Caudate nucleus (tissue), 63 donors: ENCODE measurements at places on chromosomes 6 and 20.

DNA sequence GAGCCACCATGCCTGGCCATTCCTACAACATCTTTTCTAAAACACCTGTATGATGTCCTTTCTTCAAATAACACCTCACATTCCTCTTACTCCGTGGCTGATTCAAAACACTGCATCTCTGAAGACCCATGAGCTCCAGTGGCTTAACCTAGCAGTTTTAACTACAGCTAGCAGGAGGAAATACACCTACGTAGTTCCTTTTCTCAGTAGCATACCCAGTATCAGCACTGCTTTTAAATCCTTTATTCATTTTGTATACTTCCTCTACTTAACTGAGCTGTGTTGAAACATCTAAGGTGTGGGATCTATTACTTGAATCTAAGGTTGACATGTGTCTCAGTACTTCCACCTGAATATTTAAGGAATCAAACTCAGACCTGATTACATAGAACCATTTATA lies 113.6 kb upstream of the CCDC28A start:
- DNase-seq: no peak

- DNase-seq: no peak
These were observed 150.4 kb upstream of the QKI start for GRCh38 chr6:163263998-163264661.

DNA sequence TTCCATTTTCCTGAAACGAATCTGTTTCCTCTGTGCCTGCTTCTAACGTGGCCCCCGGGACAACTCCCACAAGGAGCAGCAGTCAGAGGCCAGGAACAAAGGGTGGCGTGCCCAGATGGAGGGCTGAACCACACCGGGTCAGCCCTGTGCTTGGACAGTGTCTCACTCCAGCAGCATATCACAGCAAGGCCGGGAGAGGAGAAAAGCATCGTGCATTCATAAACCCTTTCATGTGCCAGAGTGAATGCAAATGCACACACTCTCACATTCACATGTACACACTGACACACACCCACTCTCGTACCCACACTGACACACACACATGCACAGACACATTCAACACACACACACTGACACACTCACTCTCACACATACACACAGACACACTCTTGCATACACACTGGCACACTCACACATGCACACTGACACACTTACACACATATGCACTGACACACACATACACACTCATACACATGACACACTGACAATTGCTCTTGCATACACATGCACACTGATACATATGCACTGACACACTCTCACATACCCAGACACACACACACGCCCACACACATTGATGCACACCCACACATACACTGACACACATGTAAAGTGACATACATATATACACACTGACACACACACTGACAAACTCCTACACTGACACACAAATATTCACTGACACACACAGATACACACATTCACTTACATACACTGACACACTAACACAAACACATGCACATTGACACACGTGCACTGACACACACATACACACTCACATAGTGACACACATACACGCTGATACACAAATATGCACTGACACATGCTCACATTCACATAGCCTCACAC lies 237.0 kb downstream of the LRFN2 start:
- no peak for DNase-seq

- no peak for DNase-seq
These were observed 43.9 kb upstream of the KIF25 start for GRCh38 chr6:167953551-167953950.

DNA sequence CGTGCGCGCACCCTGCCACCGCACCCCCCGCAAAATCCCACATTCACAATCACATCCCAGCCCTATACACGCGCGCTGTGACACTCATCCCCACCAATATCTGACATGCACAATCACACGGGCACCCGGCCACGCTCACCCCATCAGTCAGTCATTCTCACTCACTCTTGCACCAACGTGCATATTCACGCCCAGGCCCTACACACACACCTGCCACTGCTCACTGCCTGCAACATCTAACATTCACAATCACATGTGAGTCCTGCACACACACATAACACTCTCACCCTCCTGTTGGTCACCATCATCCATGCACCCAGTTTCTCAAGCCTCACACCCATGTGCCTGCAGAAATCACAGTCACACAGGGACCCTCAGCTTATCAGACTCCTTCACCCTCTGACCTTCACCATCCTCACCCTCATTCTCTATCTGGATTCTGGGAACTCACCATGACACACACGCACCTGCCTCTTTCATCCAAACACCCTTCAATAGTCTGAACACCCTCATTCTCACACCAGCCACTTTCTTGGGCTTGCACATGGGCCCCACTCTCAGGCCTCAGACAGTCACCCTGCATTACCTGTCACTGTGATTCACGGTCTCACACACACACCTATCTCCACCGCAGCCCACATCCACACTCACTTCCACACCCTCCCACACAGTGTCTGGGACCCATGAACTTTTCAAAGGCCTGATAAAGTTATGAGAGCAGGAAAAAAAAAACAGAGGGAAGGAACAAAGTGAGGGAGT lies 748 bp upstream of the ATP9A start:
- DNase-seq: no peak

- DNase-seq: no peak
These were observed 14.4 kb upstream of the TFAP2B start for GRCh38 chr6:50804283-50804682.

- DNase-seq: no peak
These were observed 16.4 kb downstream of the TRMT6 start for GRCh38 chr20:5933802-5934436.

- no peak for DNase-seq
These were observed 4.5 kb upstream of the FOXC1 start for GRCh38 chr6:1605004-1605892.

- DNase-seq: no peak
These were observed 248.5 kb downstream of the FOXC1 start for GRCh38 chr6:1858196-1858595.

- DNase-seq: no peak
These were observed 676.9 kb downstream of the HACE1 start for GRCh38 chr6:104182811-104183210.

DNA sequence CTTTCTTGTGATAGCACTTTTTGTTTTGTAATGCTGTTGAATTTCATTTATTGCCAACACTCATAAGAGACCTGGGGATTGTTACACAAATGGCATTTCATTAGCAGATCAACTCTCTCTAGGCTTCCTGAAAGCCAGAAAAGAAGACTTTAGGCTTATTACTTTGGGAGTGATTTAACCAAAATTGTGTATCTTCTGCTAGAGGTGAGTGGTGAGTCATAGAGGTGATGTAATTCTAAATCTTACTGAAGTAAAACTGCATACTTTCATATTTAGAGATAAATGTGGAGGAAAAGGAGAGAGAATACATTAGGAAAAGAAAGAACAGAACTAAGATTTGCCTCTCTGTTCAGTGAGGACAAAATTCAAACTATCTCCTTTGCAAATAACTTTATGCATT lies 304.7 kb upstream of the RGS17 start:
- DNase-seq: no peak

DNA sequence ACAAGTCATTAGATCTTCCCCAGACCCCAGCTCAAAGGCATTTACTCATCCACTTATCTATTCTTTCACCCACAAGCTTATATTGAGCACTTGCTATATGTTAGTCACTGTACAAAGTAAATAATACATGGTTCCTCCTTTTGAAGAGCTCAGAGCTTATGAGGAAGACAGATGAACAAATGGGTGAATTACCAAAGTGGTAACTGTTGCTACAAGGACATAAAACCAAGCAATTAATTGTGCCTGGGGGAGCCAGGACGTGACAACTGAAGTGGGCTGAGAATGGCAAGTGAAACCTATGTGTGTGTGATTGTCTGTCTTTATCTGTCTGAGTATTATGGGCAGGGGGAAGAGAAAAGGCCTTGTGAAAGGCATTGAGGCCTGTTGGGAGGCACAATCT lies 45.6 kb upstream of the AKIRIN2 start:
- DNase-seq: no peak

- no peak for DNase-seq
These were observed 602.4 kb downstream of the COL12A1 start for GRCh38 chr6:74603322-74604076.

GRCh38 chr6:15538106-15538505 lies 124.7 kb downstream of the DTNBP1 start:
- no peak for DNase-seq

DNA sequence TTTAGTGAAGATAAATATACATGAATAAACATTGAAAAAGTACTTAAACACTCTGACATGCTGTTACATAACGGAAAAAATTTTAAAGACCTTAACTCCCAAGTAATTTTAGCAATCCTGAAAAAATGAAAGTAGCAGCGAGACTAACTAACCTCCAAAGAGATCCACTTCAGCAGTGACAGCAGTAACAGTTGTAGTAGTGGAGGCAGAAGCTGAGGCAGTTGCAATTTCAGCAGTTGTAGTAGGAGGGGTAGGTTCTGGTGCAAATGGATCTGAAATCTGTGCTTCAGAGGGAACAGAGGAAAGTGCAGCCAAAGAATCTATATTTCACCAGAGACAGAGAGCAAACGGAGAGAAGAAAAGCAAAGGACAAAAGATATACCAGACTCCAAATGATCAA lies 88.8 kb downstream of the PRSS35 start:
- DNase-seq: peak; percentile 9

DNA sequence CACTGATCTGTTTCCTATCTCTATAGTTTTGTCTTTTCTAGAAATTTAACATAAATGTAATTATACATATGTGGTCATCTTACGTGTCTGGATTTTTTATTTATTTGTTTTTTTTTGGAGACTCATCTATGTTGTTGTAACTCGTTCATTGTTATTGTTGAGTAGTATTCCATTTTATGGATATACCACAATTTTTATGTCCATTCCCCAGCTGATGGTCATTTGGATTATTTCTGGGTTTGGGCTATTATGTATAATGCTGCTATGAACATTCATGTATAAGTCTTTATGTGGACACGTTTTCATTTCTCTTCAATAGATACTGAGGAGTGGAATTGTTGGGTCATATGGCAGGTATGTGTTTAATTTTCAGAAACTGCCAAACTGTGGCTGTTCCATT lies 10.2 kb downstream of the DZANK1 start:
- DNase-seq: no peak

- DNase-seq: no peak
These were observed 52.9 kb downstream of the CDYL start for GRCh38 chr6:4829089-4829488.

GRCh38 chr6:30378290-30378937 lies 33.5 kb downstream of the RPP21 start:
- DNase-seq: no peak

DNA sequence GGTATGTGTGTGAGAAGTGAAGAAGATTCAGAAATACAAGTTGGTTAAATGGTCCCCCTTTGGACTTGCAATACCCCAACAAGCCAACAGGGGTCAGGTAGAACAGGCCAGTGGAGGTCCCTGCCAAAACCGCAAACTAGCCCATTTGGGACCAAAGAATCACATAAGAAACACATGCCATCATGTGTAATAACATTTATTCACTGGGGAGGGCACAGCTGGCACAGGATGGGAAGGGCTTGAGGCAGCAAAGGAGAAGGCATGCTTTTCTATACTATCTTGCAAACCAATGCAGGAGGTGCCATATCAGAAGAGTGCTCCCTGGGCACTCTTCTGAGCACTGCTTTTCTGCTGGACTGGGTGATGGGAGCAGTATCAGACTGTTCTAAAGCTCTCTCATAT lies 116.1 kb upstream of the TRAF3IP2 start:
- DNase-seq: no peak

DNA sequence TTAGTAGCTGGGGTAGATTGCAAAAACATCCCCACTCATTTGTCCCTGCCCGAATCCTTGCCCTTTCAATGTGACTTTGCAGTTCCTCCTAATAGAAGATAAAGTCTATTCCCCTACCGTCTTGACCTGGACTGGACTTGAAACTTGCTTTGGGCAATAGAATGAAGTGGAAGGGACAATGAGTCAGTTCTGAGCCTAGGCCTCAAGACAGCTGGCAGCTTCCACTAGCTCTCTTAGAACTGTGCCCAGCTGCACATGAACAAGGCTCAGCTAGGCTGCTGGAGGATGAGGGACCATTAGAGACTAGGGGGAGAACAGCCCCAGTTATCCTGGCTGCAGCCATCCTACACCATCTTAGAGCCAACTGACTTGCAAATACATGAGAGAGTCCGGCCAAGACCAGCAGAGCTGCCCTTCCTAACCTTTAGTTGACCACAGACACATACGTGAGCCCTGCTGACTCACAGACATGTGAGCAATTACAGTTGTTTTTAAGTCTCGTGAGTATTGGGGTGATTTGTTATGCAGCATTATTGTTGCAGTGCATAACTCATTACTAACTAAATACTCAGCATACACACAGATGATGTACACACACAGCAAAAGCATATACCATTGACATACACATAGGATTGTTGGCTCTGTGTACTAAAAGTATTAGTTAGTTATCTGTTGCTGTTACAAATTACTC lies 105.5 kb downstream of the DHX35 start:
- DNase-seq: no peak

GRCh38 chr6:80544976-80545722 lies 438.7 kb downstream of the BCKDHB start:
- DNase-seq: no peak

- no peak for DNase-seq
These were observed 665.5 kb downstream of the TENT5A start for GRCh38 chr6:81086991-81087390.

- no peak for DNase-seq
These were observed 518.9 kb upstream of the JARID2 start for GRCh38 chr6:14726816-14727493.

GRCh38 chr6:84350397-84350796 lies 123.0 kb upstream of the CEP162 start:
- DNase-seq: no peak

- DNase-seq: no peak
These were observed 161.1 kb downstream of the ERMARD start for GRCh38 chr6:169912266-169913095.

- DNase-seq: no peak
These were observed 546.9 kb downstream of the HACE1 start for GRCh38 chr6:104312851-104313250.

DNA sequence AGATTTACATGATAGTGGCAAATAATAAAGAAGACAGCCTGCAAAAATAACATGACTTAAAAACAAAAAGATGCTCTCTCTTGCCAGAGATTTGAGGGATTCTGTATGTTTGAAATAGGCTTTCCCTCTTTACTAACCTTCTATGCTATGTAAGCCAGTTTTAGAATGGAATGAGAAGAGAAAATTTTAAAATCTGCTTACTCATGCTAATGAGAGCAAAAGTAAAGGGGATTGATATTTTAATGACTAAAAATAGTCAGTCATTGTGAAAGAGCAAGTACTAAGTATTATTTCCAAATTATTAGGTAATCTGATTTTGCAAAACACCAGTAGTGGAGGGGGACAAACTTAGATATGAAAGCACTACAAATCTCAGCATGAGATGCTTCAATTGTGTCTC lies 563.3 kb upstream of the ADGRB3 start:
- DNase-seq: no peak

DNA sequence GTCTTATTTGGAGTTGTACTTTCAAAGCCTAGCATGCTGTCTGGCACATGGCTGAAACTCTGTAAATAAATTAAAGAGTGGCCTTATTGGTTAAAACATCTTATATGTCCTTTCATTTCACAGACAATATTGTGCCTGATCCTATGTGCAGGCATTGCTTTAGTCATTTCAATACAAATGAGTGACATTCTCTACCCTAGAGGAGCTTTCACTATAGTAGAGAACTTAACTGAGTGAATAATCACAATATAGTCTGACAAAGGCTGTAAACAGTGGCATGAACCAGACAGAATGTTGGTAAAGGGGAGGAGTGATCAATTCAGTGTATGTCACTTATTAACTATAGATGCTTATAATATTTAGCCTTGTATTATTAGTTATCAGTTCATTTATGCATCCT lies 481.8 kb downstream of the TFAP2B start:
- no peak for DNase-seq
